Aorta (tissue), 5 donors: ENCODE measurements at places on chromosomes 3 and 15. TPM values are rescaled to one million over a fixed set of nuclear protein-coding genes. Genes with fewer than 3 reads are reported as not detected.
A peak's percentile ranks its signal among the peaks of the same experiment; 100 is the strongest.

ALDH1A2 gene
- total RNA-seq = 10.0 TPM

NOX5 gene
- 0.19 TPM for total RNA-seq

DNA sequence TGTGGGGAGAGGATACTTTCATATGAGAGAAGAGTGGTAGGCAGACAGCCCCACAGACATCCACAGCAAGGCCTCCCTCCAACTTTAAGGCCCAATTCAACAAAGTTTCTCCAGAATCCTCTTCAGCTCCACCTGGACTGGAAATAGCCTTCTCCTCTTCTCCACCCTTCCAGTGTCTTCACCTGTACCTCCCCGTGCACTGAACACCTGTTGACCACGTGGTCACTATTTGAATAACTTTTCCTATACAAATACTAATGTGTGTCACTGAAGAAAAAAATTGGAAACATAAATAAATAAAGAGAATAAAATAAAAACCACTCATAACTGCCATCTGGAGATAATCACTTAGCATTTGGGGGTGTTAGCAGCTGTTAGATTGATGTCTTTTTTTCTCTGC, 52.9 kb downstream of the CCNL1 start:
- no peak overlapping the region for H3K27ac ChIP-seq
- H3K27me3 ChIP-seq = no peaks in the 10 kb centered on the region

DNA sequence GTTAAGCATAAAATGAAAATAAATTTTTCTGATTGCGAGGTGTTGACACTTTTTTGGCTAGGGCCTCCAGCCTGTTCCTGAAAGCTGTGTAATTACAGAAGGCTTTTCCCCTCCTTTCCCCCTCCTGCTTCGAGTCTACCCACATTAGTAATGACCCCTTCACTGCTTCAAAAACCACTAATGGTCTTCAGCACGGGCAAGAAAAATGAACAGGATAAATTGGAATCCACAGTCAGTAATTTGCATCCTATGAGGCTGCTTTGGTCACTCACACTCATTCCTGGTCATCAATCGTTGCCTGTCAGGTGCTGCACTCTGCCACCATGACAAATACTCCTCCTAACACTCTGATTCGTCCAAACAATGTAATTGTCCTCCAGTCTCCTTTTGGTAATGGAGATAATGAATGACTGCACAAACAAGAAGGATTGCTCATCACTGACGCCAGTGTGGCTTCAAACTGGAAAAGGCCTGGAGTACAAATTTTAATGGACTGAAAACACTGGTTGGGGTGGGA, 148.6 kb downstream of the MEIS2 start:
- H3K27ac ChIP-seq = peak overlapping the region; percentile 25
- no peaks in the 10 kb centered on the region for H3K4me1 ChIP-seq
- H3K4me3 ChIP-seq = no peak overlapping the region
- H3K36me3 ChIP-seq = no peaks in the 10 kb centered on the region

DNA sequence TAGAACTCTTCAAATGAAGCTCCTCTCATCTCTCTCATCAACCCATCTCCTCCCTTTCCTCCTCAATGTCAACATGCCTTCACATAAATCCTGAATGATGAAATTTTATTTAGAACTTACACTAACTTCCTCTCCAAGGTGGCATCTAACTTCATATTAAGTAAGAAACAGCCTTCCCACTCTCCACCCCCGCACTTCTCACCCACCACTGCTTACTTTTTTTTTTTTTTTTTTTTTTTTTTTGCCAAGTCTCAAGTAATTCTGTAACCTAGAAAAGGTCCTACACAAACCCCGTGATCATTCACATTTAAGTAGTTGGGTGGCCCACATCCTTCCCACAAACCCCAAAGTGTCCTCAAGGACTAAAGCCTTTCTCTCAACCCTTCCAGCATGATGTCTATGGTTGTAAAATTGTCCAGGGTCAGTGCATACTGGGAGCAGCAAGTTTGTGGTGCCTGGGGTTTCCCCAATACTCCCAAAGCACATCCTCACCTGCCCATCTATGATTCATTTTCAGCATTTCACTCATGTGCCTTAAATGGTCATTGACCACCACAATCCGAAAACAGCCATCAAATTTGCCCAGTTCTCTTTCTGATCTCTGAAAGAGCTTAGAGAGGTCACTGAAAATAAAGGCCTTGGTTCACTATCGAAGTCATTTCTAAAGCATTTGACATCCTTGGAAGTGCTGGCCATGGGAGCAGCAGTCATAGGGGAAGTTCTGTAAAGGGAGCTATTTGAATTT, 47.2 kb downstream of the CD86 start:
- H3K27ac ChIP-seq = no peak overlapping the region
- H3K36me3 ChIP-seq = no peaks in the 10 kb centered on the region
- no peak overlapping the region for H3K4me3 ChIP-seq
- H3K4me1 ChIP-seq = no peaks in the 10 kb centered on the region
- DNase-seq = no peak

GRCh38 chr15:70504299-70504951, 258.9 kb downstream of the UACA start:
- DNase-seq = peak; percentile 88
- H3K27ac ChIP-seq = no peak overlapping the region
- no peaks in the 10 kb centered on the region for H3K36me3 ChIP-seq
- no peak overlapping the region for H3K4me3 ChIP-seq
